ENCODE measurements at places on chromosomes 7 and 10. TPM values are rescaled to one million over a fixed set of nuclear protein-coding genes. Genes with fewer than 3 reads are reported as not detected.

- peak; percentile 65 for DNase-seq
Observed at GRCh38 chr10:122085423-122085911, 96.5 kb downstream of the TACC2 start.

DNA sequence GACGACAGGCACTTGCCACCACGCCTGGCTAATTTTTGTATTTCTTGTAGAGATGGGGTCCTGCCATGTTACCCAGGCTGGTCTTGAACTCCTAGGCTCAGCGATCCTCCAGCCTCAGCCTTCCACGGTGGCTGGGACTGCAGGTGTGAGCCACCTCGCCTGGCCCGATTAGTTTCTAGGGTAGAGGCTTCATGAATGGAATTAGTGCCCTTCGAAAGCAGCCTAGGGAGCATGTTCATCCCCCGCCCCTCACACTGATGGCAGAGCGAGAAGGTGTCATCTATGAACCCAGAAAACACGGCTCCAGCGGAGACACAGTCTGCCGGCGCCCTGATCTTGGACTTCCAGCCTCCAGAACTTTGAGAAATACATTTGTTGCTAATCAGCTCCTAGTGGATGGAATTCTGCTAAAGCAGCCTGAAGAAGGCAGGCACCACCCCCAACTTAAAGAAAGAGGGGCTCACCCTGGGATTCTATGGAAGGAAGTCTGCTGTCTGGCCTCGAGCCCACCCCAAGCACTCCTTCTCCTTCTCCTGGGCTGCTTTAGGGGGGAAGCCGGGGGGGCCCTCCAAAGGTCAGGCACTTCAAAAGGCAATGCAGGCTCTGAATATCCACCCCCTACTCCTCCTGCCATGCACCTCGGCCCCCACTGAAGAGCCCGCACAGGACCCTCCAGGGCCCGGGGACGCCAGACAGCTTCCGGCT is 10.1 kb downstream of the PDGFA start:
- DNase-seq, result no peak

IFIT1B gene
- total RNA-seq, result not detected

DNA sequence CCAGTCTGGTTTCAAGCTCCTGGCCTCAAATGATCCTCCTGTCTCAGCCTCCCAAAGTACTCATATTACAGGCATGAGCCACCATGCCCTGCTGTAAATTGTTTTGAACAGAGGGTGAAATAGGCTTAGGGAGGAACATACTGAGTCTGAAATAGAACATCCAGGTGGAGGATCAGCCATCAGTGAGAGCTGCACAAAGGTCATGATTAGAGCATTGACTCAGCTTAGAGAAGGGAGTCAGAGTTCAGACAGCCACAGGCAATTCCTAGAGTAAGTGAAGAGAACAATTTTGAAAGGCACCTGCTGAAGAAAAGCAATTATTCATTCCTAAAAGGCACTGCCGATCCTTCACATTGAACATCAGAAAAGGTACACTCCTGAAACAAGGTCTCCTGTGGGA is 15.9 kb upstream of the NEBL start:
- no peak for DNase-seq

DNA sequence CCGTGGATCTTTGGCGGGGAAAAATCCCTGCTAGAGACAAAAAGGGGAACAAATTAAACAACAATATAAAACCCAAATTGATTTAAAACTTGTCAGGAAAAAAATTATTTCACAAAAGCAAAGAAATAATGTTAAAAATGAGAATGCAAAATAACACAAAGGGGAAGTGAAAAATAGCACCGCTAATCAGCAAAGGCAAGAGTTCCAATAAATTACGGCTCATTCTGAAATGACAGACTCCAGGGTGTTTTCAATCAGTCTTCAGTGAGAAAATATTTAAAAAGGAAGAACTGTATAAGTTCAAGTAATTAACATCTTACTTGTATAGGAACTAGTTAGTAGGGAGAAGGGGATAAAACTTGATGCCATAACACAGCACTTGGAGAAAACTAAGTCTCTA is 336.8 kb downstream of the LRRTM3 start:
- no peak for DNase-seq

SDK1 gene
- total RNA-seq, result under 0.01 TPM

TMEM213 gene
- not detected for total RNA-seq

DNA sequence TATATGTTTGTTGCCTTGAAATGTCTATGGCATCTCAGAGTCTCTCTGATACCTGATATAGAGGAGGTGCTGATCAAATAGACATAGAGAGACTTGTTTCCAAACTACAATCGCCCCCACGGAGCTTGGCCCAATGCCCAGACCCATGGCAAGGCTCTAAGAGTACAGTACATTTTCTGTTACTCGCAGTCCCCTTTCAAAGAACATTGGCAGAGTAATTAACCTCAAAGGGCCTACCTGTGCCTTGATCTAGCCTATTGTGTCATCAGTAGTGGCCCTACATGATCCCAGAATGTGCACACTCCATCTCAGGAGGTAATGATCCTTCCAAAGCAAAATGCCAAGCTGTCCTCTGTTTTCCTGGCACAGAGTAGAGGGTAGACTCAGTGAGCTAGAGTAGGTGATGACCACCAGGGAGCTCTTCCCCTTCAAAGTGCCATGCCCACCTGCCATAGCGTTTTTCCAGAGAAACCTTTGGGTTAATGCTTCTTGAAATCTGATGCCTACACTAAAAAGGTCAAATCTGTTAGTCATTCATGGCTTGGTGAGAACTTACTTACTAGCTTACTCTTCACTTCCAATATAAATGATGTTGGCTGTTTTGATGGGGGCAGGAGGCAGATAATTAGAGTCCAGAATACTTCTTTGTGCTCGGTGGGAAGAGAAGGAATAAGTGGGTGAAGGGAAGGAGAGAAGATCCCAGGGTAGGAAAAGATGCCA is 41.2 kb upstream of the ACSL5 start:
- DNase-seq, result no peak

DNA sequence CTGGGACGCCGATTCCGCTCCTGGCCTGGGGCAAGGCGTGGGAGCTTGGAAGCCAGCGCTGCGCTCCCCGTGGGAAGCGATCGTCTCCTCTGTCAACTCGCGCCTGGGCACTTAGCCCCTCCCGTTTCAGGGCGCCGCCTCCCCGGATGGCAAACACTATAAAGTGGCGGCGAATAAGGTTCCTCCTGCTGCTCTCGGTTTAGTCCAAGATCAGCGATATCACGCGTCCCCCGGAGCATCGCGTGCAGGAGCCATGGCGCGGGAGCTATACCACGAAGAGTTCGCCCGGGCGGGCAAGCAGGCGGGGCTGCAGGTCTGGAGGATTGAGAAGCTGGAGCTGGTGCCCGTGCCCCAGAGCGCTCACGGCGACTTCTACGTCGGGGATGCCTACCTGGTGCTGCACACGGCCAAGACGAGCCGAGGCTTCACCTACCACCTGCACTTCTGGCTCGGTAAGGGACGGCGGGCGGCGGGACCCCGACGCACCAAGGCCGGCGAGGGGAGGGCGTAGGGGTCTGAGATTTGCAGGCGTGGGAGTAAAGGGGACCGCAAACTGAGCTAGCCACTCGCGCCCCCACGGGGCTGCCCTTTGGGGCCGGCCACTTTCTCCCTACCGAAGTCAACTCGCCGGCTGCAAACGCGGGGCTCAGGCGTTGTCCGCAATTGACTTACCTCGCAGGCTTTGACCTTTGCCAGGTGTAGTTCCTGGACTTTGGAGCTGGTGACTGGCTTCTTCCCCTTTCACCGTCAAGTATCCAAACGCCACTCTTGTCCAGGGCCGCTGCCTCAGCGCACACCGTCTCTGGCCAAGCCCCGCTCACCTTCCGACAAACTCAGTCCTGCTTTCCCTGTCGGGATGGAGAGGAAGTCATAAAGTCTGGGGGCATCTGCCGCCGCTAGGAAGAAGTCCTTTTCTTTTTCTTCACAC is at the start of gene SCIN:
Gene SCIN, plus strand, starts transcription at position 187 of the 928 bp plus-strand sequence. Its CDS starts 67 bp downstream, at position 254.
- DNase-seq, result peak; percentile 87

- no peak for DNase-seq
Observed at GRCh38 chr7:1285556-1286301, 53.1 kb downstream of the UNCX start.

- no peak for DNase-seq
Observed at GRCh38 chr7:85162721-85163120, 24.1 kb downstream of the SEMA3D start.

GRCh38 chr7:12386313-12386740 is 17.3 kb downstream of the VWDE start:
- DNase-seq, result no peak

ARHGEF5 gene
- 4.7 TPM for total RNA-seq

DNA sequence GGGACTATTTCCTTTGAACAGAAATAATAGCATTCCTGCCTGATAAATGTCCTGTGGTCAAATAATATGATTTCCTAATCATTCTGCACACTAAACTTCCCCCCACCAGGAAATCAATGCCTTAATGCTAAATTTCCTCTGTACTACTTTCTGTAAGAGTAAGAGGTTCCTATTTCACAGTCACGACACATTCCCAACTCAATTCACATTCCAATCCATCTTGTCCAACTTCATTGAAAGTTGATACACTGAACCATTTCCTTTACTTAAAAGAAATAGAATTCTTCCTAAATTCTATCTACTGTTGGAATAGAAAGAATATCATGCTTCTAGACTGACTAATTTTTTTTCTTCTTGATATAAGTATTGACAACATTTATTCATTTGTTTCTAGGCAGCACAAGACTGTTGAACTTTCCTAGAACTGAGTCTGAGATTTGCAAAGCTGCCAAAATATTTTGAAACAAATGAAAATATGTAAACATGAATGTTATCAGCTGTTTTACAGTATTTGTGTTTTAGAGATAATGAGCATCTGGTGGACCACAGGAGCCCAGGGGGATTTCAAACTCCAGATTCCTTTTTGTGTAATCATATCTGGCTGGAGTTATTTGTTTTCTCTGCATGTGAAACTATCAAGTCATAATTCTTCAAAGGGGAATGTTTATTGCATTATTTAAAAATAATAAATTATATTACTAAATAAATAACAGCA is 121.5 kb downstream of the TPST1 start:
- DNase-seq, result peak; percentile 84

DNA sequence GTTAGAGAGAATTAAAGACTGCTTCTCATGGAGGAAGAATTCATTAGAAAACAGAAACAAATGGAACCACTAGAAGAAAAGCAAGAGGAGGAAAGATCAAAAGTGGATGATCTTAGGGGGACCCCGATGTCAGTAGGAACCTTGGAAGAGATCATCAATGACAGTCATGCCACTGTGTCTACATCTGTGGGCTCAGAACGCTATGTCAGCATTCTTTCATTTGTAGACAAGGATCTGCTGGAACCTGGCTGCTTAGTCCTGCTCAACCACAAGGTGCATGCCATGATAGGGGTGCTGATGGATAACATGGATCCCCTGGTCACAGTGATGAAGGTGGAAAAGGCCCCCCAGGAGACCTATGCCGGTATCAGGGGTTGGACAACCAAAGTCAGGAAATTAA is 154.4 kb upstream of the CHRM2 start:
- no peak for DNase-seq

TMEM270 gene
- total RNA-seq, result not detected

DNA sequence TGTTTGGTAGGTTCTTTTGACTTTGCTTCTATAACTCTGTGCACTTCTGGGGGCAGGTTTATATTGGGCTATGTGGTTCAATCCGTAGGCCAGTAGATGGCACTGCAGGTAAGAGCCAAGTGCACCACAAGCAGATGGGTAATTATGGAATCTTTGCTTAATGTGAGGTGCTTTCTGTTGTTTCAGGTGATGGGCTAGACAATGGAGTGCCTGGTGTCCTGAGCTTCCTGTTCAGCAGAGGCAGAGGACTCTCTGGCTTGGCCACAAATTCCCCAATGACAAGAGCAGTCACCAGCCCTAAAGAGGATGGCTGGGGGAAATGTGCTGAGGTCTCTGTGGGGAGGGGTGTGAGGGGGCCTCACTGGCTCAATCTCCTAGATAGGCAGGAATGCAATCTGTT is 455.0 kb downstream of the CCSER2 start:
- DNase-seq, result no peak

- DNase-seq, result no peak
Observed at GRCh38 chr10:61798713-61799112, 102.8 kb upstream of the ARID5B start.

DNA sequence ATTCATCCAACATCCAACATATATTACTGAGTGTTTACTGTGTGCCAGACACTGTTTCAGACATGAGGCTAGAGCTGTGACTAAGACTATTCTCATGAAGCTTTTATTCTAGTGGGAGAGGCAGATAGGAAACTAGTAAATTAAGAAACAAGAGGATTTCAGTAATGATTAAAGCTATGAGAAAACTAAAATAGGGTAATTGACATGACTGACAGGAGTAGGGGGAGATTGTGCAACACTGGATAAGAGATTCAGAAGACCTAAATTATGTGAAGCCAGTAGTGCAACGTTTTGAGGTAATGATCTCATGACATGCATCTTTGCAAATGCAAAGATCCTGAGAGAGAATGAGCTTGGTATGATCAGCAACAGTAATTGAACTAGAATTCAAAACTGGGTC is 48.6 kb upstream of the MKLN1 start:
- DNase-seq, result no peak

FBXO24 gene
- total RNA-seq, result under 0.01 TPM

- DNase-seq, result no peak
Observed at GRCh38 chr7:139109983-139110411, 477 bp upstream of the ZC3HAV1 start.

CDK1 gene
- 5.8 TPM for total RNA-seq

DNA sequence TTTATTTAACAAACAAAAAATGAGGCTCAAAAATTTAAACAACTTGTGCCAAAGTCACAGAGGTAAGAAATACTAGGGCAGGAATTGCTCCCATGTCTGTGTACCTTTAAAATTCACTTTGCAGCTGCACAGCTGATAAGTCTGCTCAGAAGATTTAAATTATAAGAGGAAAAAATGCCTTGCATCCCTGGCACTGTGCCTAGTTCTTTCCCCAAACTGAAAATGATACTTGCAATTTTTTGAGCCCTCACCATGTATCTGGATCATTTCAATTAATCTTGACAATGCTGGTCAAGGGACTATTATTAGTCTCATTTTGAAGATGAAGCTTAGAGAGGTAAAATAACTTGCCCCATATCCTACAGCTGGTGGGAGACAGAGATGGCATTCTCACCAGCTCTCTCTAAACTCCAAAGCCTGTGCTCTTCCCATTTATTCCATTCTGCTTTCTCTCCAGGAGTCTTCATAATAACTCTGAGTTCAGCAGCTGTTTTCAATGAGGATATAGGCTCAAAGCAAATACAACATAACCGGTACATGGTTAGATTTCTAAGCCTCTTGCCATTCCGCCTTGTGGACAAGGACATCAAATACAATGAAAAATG is 350.5 kb upstream of the LRRTM3 start:
- DNase-seq, result no peak

CTNNA3 gene
- not detected for total RNA-seq

DNA sequence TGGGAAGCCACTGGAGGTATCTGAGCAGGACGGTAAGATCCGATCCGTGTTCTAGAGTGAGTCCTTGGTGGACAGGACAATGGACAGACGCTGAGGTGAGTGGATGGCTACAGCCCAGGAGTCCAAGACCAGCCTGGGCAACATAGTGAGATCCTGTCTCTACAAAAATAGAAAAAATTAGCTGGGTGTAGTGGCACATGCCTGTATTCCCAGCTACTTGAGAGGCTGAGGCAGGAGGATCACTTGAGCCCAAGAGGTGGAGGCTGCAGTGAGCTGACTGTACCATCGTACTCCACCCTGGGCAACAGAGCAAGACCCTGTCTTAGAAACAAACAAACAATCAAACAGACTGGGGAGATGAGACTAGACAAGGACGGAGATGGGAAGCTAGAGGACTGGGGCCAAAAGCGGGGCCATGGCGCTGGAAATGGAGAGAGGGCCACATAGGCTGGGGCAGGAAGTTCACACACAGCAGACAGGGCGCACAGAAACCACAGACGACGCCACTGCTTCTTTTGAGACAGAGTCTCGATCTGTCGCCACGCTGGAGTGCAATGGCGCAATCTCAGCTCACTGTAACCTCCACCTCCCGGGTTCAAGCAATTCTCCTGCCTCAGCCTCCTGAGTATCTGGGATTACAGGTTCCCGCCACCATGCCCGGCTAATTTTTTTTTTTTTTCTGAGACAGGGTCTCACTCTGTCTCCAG is 24.7 kb downstream of the DAGLB start:
- peak; percentile 31 for DNase-seq
